Occipital lobe (tissue), 3 donors: ENCODE measurements at places on chromosomes 13 and 19.

DNA sequence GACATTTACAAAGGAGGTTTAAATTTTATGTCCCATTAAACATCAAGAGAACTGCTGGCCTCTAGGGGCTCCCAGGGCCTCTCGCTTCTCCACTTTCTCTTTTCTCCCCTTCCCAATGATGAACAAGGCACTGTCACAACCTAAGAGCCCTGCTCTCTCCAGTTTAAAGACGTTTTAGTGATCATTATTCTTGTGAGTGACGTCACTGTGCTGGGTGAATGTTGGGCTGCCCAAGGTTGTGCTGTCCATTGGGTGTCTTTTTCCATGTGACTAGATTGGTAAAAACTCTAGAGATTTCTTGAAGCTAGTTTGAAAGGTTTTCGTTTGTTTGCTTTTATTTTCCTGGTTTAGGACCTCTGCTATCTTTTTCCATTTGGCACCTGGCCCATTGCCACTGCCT, 602.6 kb downstream of the PCDH9 start:
- no peak for DNase-seq

GRCh38 chr19:47790398-47790814, 11.9 kb downstream of the SELENOW start:
- peak; percentile 17 for DNase-seq

DNA sequence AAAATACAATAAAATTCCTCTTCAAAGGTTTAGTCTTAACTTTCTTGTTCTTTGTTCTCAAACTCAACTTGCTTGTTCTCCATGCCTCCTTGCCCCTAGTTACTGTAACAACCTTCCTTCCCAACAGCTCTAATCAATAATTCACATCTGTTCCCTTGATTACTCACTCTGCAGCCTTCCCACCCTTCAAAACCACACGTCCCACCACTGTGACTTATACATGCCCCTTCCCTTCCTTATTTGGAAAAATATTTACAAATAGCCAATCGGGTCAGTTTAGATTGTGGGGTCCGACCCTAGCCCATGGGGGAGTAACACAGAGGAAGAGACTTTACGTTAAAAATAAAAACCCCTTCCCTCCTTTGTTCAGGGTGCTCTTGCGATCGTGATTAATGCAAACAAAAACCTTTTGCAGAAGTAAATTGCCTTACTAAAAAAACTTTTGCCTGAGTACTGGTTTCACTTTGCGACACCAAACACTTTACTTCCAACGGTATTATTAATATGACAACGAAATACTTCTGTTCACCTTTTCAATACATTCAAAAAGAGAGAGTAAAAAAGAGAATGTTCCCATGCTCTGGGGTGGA, 512 bp upstream of the ZNF93 start:
- DNase-seq, result no peak

DNA sequence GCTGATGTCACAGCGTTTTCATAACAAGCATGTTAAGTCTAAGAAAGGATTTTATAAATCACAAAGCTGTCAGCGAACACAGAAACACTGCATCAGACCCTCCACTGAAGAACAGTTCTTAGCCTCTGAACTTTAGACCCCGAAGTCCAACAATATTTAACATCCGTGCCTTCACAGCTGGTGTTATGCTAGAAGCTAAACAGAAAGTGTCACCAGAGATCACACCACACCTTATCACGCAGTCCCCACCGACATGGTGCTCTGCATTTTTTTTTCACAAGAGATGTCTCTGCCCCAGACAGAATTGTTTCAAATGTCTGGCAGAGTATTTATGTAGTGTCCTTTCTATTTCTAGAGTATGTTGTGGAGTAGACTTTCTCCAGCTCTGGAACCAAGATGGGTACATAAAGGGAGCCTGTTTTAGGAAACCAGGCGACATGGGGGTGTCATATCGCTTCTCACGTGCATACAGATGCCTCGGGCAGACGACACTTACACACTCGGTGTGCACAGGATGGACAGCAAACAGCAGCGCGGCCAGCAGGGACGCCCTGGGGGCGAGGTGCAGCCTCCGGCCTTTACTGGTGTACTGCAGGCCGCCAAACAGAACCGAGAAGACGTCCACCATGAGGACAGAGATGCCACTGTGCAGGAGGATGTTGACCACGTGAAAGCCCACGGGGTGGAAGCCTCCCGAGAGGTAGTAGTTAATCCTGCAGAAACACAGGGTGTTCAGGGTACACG, 12.0 kb downstream of the TMTC4 start:
- DNase-seq, result no peak

DNA sequence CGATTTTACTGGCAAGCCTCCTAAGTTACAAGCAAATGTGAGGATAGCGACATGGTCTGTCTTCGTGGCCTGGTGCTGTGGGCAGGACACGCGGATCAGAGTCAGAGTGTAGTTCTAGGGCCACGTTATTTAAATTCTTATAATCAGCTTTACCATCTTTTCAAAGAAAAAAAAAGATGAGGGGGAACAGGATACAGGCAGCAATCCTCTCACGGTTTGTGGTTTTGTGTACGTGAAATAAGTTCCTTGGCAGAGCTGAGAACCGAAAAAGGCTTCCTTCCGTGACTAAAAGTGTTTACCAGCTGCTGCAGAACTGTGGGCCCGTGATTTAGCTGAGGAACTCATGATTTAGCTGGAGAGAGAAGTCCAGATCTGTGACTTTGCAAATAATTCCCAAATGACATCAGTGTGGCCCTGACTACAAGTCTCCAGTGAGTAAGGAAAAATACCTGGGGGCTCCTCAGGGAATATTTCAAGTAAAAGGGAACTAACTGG, 27.2 kb downstream of the RCBTB2 start:
- DNase-seq, result peak; percentile 28

DNA sequence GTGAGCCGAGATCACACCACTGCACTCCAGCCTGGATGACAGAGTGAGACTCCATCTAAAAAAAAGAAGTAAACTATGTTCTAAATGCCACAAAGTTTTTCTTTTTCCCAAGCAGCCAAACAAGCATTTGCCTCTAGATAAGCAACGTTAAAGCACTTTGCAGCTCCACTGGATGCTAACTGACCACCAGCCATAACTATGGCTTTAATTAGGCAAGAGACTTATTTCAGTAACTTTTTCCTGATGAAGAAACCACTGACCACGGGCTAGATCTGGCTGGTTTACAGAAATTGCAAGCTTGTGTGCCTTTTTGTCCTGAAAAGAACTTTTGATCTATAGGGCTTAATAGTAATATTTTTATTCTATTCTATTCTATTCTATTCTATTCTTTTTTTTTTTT, 22.1 kb downstream of the CD70 start:
- no peak for DNase-seq

- DNase-seq, result no peak
Measured at GRCh38 chr19:31902821-31903220, 442.6 kb upstream of the ZNF507 start.

DNA sequence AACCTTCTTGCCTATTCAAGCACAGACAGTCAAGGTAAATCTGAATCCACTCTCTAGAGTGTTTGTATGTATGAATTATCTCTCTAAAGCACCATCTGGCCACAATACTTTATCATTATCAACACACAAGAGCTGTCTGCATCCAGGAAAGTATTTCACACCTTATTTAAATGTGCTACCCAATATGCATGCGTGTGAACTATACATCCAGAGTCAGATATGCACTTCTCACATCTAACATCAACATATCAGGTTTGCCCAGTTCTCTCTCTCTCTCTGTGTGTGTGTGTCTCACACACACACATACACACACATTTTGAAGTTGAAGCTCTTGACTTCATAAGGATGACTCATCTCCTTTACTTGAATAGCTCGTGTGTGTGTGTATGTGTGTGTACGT, 697.5 kb upstream of the PCDH20 start:
- no peak for DNase-seq

GRCh38 chr13:113770937-113771336, 11.9 kb downstream of the TMEM255B start:
- no peak for DNase-seq

GRCh38 chr19:42093926-42094325, 18.0 kb downstream of the ZNF574 start:
- DNase-seq, result no peak

- no peak for DNase-seq
Measured at GRCh38 chr13:43749503-43749902, 37.3 kb downstream of the ENOX1 start.

GRCh38 chr13:40172149-40172591, 494.3 kb downstream of the FOXO1 start:
- DNase-seq, result no peak

DNA sequence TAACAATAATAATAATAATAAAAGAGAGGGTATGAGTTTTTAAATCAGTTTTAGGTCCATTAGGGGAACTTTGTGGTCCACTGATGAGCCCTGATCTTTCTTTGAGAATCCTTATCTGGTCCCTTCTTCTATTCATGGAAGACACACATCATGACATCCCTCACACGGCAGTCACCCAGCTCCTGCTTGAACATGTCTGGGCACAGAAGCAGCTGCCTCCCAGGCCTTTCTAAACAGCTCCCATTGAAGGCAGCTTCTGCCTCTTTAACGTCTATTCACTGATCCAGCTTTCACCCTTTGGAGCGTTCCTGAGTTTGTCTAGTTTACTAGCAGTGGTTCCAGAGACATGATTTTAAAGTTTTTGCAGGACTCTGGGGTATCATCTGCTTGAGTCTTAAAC, 42.6 kb upstream of the STK24 start:
- no peak for DNase-seq

DNA sequence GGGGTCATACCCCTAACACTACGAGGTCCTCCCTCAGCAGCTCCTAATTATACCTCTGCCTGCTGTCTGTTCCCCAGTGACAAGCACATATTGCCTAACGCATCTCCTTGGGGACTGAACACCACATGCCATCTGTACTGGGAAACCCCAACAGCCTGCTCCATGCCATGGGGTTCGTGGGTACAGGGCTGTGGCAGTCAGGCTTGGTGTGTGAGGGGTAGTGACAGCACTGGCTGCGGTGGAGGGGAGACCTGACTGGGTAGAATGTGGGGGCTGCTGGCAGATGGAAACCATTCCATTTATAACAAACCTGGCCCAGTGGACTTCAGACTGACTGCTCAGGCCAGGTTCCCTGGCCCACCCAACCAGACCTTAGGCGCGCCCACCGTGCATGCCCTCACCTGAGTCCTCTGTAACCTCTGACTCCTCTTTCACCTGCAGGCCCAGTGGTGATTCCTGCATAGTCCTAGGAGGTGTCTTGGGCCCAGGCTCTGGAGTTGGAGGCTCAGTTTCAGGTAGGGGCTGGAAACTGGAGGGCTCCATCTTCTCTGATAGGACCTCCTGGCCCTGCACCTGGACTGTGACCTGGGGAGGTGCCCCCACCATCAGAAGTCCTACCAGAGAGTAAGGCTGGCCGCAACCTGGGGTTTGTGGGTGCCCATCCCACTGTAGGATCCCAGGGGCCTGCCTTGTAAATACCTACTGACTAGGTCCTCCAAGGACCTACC, 3.0 kb downstream of the MZF1 start:
- DNase-seq, result no peak

DNA sequence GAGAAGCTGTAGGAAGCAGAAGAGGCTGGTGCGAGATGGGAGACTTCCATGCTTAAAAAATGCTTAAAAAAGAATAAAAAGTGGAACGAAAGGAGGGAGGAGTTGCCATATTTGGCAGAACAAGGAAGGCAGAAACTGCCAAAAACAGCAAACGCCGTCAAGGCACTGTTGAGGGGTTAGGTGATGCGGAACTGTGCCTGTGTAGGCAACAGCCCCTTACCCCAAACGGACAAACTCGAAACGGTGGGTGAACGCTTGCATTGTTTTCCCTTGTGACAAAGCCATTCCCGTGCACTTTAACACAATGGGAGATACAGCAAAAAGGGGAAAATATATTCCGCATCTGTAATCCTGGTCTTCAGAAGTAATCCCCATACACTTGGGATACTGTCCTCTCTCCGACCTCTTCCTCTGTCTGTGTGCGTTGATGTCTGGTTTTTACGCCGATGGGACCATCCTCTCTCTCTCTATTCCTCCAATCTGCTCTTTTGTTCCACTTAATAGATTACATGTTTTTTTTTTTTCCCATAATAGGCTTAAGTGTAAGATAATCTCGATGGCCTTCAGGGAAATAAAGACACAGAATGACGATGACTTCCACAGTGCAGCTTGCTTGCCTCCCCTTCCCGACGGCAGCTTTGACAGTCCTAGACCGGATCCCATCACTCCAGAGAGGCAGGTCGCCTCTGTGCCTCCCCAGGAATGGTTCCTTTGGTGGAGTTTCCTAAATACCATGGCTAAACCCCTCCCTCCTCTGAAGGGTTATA, 132.7 kb upstream of the RNF113B start:
- no peak for DNase-seq

- DNase-seq, result no peak
Measured at GRCh38 chr19:36125557-36125956, 10.3 kb downstream of the TBCB start.

- no peak for DNase-seq
Measured at GRCh38 chr19:35513628-35514281, at the start of gene DMKN. Gene DMKN, minus strand, starts transcription at chr19:35513649. Its CDS starts 174 bp downstream, at chr19:35513475.

DNA sequence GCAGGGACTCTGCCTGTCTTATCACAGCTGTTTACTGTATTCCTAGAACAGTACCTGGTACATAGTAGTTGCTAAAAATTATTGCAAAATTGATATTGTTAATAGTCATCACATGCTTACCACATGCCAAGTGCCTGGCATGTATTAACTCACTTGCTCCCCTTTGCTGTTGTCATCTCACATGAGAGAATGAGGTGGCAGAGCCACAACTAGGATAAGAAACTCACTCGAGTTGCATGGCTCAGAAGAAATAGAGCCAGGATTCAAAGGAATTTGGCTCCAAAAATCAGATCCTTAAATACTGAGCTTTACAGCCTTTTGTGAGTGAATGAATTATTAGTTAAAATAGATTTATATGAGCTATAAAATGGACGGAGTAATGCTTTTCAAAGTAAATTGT, 42.6 kb downstream of the B3GLCT start:
- DNase-seq, result no peak

DNA sequence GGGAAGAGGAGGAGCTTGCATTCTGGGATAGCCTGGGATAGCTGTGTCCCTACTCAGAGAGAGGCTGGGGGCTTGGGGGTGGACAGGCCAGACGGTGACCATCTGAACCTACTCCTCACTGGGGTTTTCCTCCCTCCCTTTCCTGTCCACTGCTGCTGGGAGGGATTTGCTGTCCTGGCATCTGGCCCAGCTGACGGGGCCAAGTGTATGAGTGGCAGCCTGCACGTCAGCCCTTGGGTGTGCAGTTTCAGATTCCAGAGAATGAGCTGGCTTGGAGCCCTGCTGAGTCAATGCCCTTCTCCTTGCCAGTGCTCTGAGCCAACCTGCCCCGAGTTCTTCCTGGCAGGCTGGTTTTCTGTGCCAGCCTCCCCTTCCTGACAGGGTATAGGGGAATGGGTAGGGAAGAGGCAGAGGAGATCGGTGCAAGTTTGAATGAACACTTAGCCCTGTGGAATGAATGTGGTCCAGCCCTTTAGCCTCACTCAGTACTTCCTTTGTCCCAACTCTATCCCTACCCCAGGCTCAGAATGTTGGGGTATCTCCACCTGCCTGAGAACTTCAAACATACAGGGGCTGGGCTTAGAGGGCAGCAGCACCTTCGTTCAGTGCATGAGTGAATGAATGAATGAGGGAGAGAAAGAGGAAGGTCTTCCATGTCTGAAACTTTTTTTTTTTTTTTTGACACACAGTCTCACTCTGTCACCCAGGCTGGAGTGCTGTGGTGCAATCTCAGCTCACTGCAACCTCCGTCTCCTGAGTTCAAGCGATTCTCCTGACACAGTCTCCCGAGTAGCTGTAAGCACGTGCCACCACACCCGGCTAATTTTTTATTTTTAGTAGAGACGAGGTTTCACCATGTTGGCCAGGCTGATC, 1.8 kb upstream of the ANGPTL4 start:
- peak; percentile 72 for DNase-seq
